Body of pancreas (tissue), 4 donors: ENCODE measurements at places on chromosomes 13 and 19.

- DNase-seq = no peak
Measured at GRCh38 chr13:39196965-39197646, 158.8 kb downstream of the NHLRC3 start.

DNA sequence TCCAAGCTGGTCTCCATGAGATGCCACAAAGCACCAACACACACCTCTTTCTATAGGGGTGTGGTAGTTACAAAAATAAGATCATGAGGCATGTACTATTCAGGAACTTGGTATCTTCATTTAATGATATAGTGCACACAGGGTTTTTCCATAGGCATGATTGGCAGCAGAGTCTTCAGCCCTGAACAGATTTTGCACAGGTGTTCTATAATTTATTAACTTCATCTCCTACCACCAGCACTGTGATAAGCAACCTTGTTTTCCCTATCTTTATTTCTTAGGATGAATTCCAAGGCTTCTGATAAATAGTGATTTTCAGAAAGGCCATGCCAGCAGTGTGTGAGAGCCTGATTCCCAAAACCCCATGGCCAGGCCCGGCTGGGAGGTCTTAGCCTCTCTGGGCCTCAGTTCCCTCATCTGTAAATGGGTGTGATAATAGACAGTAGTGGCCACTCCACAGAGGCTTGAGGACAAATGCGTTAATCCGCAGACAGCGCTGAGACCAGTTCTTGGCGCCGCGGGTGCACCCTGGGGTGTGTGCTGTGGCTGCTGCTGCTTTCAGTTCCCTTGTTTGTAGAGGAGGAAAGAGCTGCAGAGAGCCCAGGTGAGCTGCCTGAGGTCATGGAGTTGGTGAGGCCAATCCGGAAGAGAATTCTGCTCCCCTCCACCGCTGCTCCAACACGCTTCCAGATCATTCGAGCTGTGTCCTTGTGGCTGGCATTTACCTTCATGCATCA is 33.1 kb downstream of the DHRS12 start:
- DNase-seq = peak; percentile 79

DNA sequence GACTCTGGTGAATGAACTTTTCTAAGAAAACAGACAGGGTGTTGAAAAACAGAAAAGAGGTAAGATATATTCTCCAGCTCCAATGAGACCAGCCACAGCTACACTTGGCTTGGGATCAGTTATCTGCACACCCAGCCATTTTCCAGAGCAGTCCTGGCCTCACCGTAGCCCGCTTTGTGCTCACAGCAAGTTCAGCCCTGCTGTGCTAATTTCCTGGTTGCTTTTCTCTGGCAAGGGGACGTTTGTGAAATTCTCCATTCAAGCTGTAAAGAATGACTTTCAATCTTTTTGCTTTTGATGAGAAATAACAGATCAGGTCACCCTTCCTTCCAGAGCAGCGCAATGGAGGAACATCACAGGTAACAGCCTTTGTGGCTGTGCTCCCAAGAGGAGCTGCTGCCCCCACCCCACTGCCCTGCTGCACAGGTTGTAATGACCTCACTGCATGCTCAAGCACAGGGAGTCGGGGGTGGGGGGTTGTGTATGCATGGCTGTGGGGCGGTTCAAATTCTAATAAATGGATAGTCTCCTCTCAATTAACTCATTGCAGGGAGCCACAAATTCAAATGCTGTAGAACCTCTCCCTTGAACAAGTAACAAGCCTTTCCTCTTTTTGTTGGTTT is 516.6 kb upstream of the NBEA start:
- no peak for DNase-seq

DNA sequence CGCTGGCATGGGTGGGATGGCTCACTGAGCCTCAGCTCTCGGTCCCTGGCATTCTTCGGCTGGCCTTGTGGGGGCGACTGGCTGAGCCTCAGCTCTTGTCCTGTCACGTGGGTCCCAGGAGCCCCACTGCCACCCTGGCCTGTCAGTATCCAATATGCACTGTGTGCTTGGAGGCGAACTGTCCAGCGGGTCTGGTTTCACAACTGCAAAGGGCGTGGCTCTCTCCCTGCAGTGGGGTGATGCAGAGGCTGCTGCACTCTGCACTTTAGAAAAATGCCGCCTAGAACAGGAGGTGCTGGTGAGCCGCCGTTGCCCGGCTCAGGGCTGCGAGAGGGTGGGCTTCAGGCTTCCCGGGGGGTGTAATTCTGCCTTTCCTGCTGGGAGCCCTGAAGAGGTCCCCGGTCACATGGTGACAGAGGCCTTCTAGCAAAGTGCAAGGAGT is 17.0 kb upstream of the TMEM255B start:
- DNase-seq = no peak

GRCh38 chr19:33698576-33699435 is 77.1 kb downstream of the CHST8 start:
- DNase-seq = no peak

- DNase-seq = no peak
Measured at GRCh38 chr13:95112883-95113282, 188.4 kb downstream of the ABCC4 start.

GRCh38 chr13:101942038-101942437 is 459.8 kb downstream of the FGF14 start:
- peak; percentile 13 for DNase-seq

DNA sequence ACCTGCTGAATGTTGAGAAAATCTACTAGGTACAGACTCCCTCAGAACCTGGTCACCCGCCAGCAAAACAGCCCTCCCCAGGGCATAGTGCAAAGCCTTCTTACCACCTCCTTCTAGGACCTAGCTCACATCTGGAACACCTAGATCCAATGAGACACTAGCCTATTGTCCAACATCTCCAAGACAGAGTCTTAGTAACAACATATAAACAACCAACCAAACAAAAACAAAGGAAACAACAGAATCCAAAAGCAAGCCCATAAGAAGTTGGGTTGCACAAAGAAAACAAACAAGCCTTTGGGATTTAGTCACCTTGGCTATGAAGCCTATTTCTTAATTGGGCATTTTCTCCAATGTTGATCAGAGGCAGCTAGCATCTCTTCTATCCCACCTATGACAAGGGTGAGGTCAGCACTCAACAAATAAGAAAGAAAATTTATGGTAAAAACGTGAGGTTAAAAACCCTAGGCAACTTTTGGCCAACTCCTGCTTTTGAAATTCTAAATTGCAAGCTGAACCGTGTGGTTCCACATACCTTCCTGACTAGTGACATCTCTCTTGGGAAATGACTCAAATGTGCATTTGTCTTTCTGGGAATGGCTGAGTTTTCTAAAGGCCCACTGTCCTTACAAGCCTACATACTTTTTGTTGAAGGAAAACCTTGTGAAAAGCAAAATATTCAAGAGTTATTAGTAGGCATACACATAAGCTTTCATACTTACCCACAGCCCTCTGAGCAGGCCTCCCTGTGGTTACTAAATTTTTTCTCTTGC is 66.7 kb downstream of the FAM216B start:
- DNase-seq = no peak

- DNase-seq = no peak
Measured at GRCh38 chr13:32940601-32941000, 75.6 kb upstream of the KL start.

GRCh38 chr19:9850235-9850959 is 15.3 kb downstream of the PIN1 start:
- no peak for DNase-seq

DNA sequence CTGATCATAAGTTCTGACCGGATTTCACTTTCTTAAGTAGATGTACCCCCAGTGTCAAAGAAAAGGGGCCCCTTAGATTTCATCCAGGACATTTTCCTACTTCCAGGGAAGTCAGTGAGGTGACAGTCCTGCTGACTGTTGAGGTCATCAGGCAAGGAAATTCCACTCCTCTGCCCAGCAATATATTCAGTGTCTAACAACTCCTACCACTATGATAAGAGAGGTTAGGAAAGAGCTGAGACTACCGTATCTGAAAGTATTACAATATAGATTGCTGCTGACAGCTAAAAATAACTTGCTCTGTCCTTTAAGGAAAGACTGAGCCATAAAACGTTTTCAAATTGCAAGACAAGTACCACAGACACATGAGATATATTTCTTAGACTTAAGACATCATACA is 325.1 kb downstream of the EFNB2 start:
- no peak for DNase-seq

DNA sequence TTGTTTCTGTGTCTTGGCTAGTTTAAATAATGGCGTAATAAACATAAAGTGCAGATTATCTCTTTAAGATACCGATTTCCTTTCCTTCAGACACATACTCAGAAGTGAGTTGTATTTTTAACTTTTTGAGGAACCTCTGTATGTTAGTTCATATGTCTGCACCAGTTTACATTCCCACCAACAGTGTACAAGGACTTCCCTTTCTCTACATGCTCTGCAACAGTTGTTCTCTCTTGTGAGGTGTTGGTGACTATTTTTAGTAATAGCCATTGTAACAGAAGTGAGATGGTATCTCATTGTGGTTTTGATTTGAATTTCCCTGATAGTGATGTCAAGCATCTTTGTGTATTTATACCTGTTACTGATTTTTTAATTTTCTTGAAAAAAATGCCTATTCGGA is 418.6 kb downstream of the UQCRFS1 start:
- DNase-seq = no peak

DNA sequence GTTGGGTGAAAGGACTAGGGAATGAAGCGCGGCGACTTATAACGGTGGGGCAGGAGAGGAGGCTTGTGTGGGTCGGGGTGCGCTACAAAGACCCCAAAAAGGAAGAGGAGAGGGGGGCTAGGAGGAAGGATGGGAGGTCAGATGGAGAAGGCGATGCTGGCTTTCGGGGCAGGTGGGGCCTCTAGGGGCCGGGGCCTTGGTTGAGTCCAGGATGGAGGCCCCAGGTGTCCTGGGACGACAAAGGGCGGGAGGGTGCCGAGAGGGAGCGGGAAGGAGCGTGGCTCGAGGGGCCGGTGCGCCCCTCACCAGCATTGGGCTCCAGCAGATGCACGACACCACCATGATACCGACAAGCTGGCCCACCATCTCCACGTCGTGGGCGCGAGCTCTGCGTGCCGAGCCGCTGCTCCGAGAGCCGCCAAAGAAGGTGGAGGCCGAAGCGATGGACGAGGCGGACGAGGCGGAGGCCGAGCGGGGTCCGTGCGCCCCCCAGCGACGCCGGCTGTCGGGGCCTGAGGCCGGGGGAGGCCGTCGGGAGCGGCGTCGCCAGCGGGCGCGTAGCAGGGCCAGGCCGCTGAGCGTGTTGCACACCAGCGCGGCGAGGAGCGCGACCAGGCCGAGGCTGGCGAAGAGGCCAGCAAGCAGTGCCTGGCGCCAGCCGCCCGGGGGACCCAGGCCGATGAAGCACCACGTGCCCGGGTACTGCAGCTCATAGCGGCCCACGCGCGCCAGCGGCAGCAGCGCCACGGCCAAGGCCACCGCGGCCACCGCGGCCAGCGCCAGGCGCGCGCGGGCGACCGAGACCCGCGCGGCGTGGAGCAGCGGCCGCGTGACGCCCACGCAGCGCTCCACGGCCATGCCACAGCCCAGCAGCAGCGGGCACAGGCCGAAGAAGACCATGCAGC is 1.8 kb downstream of the PTGER1 start:
- no peak for DNase-seq

DNA sequence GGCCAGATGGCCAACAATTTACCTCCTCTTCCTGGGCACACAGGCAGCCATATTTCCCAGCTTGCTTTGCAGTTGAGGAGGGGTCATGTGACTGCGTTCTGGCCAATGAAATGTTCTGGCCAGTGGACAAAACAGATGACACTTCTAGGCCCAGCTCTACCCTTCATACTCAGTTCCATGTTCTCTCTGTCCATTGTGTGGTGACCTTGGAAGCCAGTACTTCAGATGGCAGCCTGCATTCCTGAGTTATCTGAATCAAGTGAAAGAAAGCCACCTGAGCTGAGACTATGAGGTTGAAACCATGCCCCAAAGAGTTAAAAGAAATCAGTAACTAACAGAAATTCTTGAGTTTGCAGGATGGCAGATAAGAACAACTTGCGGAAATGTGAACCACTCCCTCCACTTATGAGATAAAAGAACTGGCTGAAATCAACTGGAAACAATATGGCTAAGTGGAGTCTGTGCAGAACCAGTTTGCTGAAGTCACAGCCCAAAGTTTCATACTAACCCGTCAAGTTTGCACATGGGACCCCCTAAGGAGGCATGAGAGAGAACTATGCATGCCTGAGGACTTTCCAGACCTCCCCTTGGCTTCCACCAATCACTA is 8.1 kb downstream of the FAM187B start:
- DNase-seq = no peak

DNA sequence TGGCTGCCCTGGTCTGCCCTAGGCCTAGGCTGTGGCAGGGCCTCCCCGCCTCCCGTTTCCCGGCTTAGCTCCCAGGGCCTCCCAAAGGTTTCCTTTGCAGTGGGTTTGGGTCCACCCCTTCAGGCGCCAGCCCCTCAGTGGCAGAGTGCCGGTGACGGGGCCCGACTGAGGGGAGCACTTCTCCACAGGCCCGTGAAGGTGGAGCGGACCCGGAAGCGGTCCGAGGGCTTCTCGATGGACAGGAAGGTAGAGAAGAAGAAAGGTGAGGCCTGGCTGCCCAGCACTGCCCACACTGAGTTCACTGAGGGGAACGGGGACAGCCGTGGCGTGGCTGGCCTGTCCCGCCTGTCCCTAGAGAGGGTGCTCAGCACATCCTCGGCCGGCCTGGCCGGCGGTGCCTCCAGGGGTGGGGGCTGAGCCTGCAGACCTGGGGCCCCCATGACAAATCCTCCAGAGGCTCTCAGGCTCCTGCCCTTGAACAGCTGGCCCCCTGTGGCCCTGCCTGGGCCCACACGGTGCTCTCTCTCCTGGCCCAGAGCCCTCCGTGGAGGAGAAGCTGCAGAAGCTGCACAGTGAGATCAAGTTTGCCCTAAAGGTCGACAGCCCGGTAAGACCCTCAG is 20.4 kb downstream of the PLIN4 start:
- no peak for DNase-seq

DNA sequence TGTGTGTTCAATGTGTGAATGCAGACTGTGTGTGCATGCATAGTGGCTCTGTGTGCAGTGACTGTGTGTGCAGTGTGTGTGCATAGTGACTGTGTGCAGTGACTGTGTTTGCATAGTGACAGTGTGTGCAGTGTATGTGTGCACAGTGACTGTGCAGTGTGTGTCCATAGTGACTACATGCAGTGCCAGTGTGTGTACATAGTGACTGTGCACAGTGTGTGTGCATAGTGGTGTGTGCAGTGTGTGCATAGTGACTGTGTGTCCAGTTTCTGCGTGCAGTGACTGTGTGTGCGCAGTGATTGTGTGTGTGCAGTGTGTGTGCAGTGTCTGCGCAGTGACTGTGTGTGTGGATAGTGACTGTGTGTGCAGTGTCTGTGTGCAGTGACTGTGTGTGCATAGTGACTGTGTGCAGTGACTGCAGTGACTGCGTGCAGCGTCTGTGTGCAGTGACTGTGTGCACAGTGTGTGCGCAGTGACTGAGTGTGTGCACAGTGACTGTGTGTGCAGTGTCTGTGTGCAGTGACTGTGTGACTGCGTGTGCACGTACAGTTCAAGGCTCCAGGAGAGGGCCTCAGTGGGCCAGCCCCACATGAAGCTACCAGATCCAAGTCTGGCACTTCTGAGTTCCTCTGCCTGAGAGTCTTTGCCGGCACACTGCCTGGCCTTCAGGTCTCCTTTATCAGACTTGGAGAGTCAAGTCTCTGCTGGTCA is 90.3 kb downstream of the IER2 start:
- no peak for DNase-seq

GRCh38 chr13:111360452-111360851 is 40.0 kb downstream of the TEX29 start:
- no peak for DNase-seq
